Frontal cortex (tissue), 4 donors: ENCODE measurements at places on chromosomes 1 and 21. TPM values are rescaled to one million over a fixed set of nuclear protein-coding genes. Genes with fewer than 3 reads are reported as not detected.

GNG4 gene
- 31.0 TPM for total RNA-seq

LORICRIN gene
- not detected for total RNA-seq

DUSP10 gene
- 6.9 TPM for total RNA-seq

SYNJ1 gene
- 13.0 TPM for total RNA-seq

GPR37L1 gene
- total RNA-seq: 0.82 TPM

ELOVL1 gene
- total RNA-seq: 6.9 TPM

TGFBR3 gene
- 4.9 TPM for total RNA-seq

CCDC27 gene
- not detected for total RNA-seq

CBR3 gene
- 1.6 TPM for total RNA-seq

OLFML3 gene
- 17.5 TPM for total RNA-seq

CADM3 gene
- total RNA-seq: 115 TPM

KRTAP11-1 gene
- not detected for total RNA-seq

AMY1C gene
- not detected for total RNA-seq

DNAJC28 gene
- 6.5 TPM for total RNA-seq

ANKRD34A gene
- total RNA-seq: 1.6 TPM

ANKRD65 gene
- 1.2 TPM for total RNA-seq

TRAF3IP3 gene
- total RNA-seq: under 0.01 TPM

PADI2 gene
- total RNA-seq: 0.41 TPM

SLC9C2 gene
- 3.7 TPM for total RNA-seq

S1PR1 gene
- total RNA-seq: 12.6 TPM

LAMB3 gene
- total RNA-seq: 0.82 TPM

HRNR gene
- total RNA-seq: not detected

WNT4 gene
- total RNA-seq: 3.3 TPM

RPE65 gene
- 0.41 TPM for total RNA-seq

RUNX3 gene
- not detected for total RNA-seq

SLC22A15 gene
- 11.4 TPM for total RNA-seq

TRIM33 gene
- total RNA-seq: 74.6 TPM

CSMD2 gene
- 23.6 TPM for total RNA-seq

C1orf174 gene
- total RNA-seq: 23.6 TPM

BACE2 gene
- 10.2 TPM for total RNA-seq

OR2T29 gene
- total RNA-seq: not detected

FCRL6 gene
- total RNA-seq: not detected

ANXA9 gene
- total RNA-seq: under 0.01 TPM

EBNA1BP2 gene
- 57.5 TPM for total RNA-seq

PKN2 gene
- total RNA-seq: 86.4 TPM

FAM131C gene
- total RNA-seq: 1.2 TPM

CRABP2 gene
- 7.7 TPM for total RNA-seq

EPHX1 gene
- total RNA-seq: 4.5 TPM

IFI44L gene
- 7.3 TPM for total RNA-seq

KCND3 gene
- total RNA-seq: 10.6 TPM

PLA2G2C gene
- not detected for total RNA-seq

SHE gene
- total RNA-seq: 2.0 TPM

C1orf21 gene
- 24.9 TPM for total RNA-seq
